Stimulated activated CD4-positive, alpha-beta T cell treated with anti-CD3 and anti-CD28 coated beads, Interleukin-1b, Interleukin-23, amount 100 ng/mL, for 1 hour (primary cell): ENCODE measurements at places on chromosomes 1 and 21.

GRCh38 chr1:112673592-112674439 lies 643 bp upstream of the MOV10 start:
- DNase-seq, result no peak

GRCh38 chr21:46063227-46063626 lies 34.7 kb upstream of the COL6A2 start:
- no peak for DNase-seq

DNA sequence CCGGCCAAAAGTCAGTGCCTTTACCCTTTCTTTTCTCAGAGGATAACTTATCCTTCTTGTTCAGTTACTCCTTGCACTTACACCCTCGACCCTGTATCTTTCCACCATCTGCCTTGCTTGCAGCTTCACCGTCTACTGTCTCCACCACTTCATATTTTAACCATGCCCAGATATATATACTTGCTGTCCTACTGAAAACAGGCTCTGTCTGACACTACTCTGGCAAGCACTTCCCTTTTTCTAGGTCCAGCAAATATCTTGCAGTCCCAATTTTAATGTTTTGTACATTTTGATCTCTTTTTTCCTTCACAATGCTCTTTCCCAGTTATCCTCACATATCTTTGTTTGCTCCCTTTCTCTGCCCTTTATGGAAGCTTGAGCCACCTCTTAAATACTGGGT lies 308.6 kb downstream of the TPR start:
- no peak for DNase-seq

- no peak for DNase-seq
Measured at GRCh38 chr1:94314222-94314858, 77.0 kb upstream of the ARHGAP29 start.

GRCh38 chr21:34788879-34789278 lies 120.1 kb downstream of the CLIC6 start:
- no peak for DNase-seq

- DNase-seq, result no peak
Measured at GRCh38 chr21:29233611-29234540, 64.8 kb upstream of the BACH1 start.

GRCh38 chr1:24920533-24920925 lies 9.5 kb downstream of the RUNX3 start:
- no peak for DNase-seq

- no peak for DNase-seq
Measured at GRCh38 chr1:40507973-40508372, 594 bp upstream of the EXO5 start.

DNA sequence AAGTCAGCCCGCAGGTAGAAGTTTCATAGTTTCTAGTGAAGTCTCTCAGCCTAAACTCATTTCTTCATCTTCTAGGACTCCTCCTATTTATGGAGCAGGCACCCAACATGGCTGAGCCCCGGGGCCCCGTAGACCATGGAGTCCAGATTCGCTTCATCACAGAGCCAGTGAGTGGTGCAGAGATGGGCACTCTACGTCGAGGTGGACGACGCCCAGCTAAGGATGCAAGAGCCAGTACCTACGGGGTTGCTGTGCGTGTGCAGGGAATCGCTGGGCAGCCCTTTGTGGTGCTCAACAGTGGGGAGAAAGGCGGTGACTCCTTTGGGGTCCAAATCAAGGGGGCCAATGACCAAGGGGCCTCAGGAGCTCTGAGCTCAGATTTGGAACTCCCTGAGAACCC lies 7.2 kb downstream of the CGN start:
- no peak for DNase-seq

DNA sequence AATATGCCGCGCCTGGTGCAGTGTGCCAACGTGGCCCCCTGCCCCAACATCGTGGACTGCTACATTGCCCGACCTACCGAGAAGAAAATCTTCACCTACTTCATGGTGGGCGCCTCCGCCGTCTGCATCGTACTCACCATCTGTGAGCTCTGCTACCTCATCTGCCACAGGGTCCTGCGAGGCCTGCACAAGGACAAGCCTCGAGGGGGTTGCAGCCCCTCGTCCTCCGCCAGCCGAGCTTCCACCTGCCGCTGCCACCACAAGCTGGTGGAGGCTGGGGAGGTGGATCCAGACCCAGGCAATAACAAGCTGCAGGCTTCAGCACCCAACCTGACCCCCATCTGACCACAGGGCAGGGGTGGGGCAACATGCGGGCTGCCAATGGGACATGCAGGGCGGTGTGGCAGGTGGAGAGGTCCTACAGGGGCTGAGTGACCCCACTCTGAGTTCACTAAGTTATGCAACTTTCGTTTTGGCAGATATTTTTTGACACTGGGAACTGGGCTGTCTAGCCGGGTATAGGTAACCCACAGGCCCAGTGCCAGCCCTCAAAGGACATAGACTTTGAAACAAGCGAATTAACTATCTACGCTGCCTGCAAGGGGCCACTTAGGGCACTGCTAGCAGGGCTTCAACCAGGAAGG lies 4.3 kb downstream of the GJB3 start:
- DNase-seq, result no peak

DNA sequence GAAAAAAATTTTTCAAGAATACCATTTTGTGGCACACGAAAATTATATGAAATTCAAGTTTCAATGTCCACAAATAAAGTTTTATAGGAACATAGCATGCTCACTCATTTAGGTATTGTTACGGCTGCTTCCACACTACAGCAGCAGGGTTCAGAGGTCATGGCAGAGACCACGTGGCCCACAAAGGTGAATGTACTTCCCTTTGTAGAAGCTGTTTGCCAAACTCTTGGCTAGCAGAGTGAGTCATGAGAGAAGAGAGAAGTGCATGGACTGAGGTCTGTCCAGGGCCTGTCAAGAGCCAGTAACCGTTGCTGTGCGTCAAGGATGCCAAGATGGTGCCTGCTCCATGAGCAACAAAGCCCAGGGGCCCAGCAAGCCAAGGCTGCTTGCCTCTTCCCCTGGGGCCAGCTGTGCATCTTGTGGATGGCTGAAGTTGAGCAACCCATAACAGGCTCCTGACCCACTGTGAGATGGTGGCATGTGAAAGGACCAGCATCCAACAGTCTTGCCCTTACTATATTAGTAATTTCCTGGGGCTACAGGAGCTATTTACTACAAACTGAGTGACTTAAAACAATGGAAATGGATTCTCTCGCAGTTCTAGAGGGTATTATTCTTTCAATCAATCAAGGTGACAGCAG lies 64.8 kb upstream of the ATP5PO start:
- DNase-seq, result no peak

DNA sequence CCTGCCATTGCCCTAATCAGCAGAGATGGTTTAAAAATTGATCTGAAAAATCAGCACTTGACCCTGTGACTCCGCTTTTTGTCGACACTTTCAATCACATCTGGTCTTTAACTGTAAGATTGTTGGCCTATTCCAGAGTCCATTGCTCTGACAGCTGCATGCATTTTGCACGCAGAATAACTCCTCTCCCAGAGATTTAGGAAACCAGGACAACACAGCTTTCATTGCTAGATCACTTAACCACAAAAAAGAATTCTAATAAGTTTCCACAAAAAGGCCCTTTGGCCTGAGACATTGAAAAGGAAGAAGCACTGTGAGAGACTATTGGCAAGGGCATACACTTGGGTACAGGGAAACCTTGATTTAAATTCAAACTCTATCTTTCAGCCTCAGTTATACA lies 373.1 kb downstream of the TGFB2 start:
- DNase-seq, result no peak
